ENCODE measurements at places on chromosomes 2 and 18. TPM values are rescaled to one million over a fixed set of nuclear protein-coding genes. Genes with fewer than 3 reads are reported as not detected.

The GKN2 gene
- not detected for polyA plus RNA-seq

The SPOPL gene
- polyA plus RNA-seq = 16.4 TPM

The GPBAR1 gene
- not detected for polyA plus RNA-seq

The FBXO36 gene
- polyA plus RNA-seq = 5.4 TPM

The PRSS56 gene
- not detected for polyA plus RNA-seq

The DPP10 gene
- polyA plus RNA-seq = 15.1 TPM

The CNNM3 gene
- 9.5 TPM for polyA plus RNA-seq

The HTR2B gene
- polyA plus RNA-seq = not detected

The IGFBP5 gene
- 1.6 TPM for polyA plus RNA-seq

The C2orf66 gene
- polyA plus RNA-seq = 1.4 TPM

The SCN2A gene
- polyA plus RNA-seq = 55.0 TPM

The CHST10 gene
- 76.1 TPM for polyA plus RNA-seq

The IL1RL2 gene
- polyA plus RNA-seq = not detected

The GPAT2 gene
- not detected for polyA plus RNA-seq

The RBMS1 gene
- 8.4 TPM for polyA plus RNA-seq

The RAX gene
- polyA plus RNA-seq = not detected

The GATA6 gene
- polyA plus RNA-seq = not detected
